Myocyte (in vitro differentiated cells): ENCODE measurements at places on chromosomes 6 and 20. TPM values are rescaled to one million over a fixed set of nuclear protein-coding genes. Genes with fewer than 3 reads are reported as not detected.

DNA sequence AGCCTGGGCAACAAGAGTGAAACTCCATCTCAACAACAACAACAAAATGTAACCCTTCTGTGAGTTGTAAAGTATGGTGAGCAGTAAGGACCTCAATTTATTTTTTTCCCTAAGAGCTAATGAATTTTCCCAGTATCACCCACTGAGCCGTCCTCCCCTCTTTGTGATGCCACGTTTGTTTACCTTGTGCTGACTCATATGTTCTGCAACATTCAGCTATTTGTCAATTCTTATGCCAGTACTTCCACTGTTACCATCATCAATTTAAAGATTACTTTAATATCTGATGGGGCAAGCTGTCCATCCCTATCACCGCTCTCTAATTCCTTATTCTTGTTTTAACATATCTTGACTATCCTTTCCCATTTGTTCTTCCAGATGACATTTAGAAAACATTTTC, 37.5 kb downstream of the MAK start:
- DNase-seq, result no peak

DNA sequence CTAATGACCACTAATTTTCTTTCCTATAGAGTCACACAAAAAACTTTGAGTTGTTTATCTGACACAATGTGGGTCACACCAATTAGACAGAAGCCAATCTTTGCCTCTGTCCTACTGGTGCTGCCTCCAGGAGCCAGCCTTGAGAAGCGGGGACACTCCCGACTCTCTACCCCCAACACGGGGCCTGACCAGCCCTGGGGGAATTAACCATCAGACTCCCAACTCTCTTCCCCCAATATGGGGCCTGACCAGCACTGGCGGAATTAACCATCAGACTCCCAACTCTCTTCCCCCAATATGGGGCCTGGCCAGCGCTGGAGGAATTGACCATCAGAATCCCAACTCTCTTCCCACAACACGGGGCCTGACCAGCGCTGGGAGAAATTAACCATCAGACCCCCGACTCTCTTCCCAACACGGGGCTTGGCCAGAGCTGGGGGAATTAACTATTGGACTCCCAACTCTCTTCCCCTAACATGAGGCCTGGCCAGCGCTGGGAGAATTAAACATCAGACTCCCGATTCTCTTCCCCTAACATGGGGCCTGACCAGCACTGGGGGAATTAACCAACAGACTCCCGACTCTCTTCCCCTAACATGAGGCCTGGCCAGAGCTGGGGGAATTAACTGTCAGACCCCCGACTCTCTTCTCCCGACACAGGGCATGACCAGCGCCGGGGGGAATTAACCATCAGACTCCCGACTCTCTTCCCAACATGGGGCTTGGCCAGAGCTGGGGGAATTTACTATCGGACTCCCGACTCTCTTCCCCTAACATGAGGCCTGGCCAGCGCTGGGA, 12.5 kb downstream of the CST7 start:
- DNase-seq, result no peak

DNA sequence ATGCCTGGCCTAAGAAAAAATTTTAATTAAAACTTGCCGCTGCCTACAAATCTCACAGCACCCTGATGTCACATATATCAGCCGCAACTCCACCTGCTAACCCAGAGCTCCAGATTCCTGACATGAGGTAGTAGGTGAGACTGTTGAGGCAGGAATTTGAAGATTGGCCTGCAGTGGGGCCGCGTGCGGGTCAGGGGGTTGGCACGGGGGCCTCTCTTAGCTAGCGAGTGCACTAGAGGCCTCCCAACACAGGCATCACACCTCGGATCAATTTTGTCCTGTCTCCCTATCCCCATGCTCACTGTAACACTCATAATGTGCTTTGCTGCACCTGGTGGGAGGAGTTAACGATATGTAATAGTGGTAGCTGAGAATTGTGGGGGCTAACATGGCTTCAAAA, 349.8 kb downstream of the CDC5L start:
- no peak for DNase-seq

GRCh38 chr6:81938991-81939732, 186.7 kb upstream of the TENT5A start:
- peak; percentile 3 for DNase-seq

- DNase-seq, result no peak
Observed at GRCh38 chr6:52820198-52820597, 16.6 kb upstream of the GSTA1 start.

GRCh38 chr20:12644461-12644860, 364.3 kb upstream of the SPTLC3 start:
- DNase-seq, result no peak

DNA sequence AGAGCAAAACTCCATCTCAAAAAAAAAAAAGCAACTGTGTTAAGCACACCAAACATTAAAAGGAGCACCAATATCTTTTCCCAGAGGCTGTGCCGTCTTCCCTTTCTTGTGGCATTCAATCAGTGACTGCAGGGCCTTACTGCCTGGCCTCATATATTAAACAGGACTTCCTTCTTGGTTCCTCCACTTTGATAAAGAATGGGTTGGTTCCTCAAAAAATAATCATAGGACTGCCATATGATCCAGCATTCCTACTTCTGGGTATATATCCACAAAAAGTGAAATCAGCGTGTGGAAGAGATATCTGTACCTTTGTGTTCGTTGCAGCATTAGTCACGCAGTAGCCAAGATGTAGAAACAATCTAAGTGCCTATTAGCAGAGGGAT, 40.3 kb upstream of the GFOD1 start:
- no peak for DNase-seq

GRCh38 chr6:20991910-20992309, 457.7 kb downstream of the CDKAL1 start:
- no peak for DNase-seq

The FOXA2 gene
- total RNA-seq, result not detected in 2 replicates

The KCNK5 gene
- not detected in 2 replicates for total RNA-seq

The SLC32A1 gene
- not detected in 2 replicates for total RNA-seq
